ENCODE measurements at places on chromosomes 7 and 10.
A peak's percentile ranks its signal among the peaks of the same experiment; 100 is the strongest.

DNA sequence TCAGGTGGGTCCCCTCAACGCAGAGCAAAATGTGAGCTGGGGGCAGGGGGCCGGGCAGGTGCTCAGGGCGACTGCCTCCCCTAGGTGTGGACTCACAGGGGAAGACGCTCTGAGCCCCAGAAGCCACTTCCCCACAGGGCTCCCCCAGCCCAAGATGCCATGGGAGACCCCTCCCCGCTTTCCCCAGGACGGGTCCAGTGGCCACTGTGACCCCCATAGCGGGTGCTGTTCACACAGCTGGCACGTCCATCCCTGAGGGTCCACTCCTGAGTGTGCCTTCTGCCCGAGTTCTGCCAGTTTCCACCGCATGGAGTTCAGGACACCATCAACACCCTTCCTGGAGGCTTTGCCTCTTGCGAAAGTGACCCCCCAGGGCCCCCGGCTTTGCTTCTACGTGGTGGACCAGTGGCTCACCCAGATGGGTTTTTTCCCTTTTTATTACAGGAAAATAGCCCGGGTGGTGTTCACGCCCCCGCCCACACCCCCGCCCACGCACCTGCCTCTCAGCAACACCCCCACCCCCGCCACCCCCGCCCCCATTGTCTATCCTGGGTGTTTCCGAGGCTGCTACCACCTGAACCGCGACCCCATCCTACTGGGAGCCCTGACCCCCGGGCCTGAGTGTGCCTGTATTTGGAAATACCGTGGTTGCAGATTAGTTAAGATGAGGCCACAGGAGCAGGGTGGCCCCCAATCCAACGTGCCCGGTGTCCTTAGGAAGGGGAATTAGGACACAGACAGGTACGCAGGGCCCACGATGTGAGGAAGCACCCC lies 32.0 kb downstream of the ADAP1 start:
- peak; percentile 39 for DNase-seq

GRCh38 chr7:103447073-103447960 lies 1.3 kb upstream of the SLC26A5 start:
- no peak for DNase-seq

DNA sequence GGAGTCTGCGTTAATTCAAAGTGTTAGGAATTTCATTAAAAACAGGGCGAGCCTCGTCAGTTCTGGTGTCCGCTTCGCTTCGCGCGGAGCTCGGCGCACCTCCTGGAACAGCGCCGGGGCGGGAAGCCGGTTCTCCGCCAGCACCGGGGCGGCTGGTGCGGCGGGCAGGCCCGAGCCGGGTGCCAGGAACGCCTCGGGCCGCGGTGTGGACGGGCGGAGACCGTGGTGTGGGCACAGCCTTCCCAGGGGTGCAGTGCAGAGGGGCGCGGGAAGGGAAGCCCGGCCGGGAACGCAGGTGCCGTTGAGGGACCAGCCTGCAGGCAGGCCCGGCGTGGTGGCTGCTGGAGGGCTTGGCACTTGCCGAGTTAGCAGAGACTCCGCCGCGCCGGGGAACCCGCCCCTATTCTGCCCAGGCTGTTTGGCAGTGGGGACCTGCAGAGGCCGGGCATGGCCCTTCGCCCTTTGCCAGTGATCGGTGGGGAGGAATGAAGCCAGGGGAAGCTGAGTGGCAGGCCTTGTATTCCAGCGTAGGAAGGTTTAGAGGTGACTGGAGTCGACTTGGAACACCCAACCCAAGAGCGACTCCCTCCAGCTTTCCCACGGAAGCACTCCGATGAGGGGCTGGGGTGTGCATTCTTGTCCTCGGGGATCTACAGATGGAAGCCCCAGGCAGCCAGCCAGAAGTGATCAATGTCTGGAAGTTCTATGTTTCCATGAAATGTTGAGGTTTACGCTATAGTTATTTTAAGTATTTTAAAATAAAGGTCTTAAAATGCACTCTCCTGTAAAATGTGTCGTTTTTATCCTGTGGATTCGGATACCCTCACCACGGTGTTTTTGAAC lies 945 bp upstream of the RHEB start:
- no peak for DNase-seq

- DNase-seq, result no peak
These were observed 111.3 kb upstream of the FOXP2 start for GRCh38 chr7:114303301-114303700.

DNA sequence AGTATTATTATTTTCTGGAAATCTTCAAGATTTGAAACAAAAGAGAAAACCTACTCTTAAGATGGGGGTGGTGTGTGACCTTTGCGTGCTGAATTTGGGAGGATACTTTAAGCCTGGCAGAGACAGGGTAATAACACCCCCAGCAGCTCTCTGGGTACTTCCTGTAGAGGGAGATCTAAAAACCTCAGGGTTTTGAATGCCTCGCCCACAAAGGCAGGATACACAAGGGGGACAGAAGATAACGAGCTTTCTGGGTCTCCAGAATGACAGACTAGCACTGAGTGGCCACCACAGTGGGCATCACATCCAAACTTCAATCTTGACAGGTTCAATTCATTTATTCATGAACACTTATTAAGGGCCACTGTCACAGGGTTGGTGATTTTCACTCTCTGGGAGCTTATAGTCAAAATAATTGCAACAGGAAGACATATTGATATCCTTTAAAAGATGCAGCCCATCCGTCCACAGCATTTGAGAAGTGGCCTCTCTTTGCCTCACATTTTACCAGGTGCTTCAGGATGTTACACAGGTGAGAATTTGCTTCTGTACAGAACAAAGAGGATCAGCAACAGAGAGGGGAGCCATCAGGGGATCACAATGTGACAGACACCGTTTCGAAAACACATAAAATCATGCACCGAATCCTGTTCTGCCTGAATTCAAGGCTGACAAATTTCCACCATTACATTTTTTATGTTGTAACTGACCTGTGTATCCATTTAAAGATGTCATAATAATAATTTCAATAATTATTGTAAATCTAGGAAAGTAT lies 14.3 kb downstream of the CPA1 start:
- no peak for DNase-seq

DNA sequence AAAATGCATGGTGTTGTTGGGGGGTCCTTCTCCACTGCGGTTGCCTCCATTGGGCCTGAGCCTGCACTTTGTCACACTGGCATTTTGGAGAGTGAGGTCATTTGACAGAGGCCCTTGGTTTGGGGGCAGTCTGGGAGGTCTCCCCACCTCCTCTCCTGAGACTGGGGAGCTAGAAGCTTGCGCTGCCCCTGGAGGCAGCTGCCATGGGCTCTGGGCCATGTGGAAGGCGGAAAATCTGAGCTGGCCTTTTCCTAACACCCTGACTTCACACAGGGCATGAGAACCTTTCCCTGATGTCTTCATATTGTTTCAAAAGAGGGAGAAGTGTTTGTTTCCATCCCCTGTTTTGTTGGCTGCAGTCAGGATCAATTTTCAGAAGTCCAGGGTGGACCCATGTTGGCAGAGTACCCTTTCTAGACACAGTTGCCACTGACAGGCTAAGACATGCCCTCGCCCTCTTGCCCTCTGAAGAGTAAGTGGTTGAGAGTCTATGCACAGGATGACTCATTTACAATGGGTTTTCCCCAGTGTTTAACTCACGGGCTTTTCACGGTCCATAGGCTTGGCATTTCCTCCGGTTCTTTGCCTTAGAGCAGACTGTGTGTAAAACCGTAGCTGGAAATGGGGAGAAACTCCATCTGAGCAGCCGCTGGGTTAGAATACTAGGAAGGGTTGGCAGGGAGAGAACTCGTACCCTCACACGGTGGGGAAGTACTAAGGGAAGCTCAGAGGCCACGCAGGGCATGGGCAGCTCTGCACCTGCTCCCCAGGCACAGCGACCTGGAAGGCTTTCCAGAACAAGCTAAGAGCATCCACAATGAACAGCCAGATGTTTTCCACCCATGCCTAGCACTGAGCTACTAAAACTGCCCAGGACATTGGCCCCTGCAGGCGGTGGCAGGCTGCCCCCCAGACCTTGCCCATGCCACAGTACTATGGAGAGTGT lies 655.0 kb downstream of the SDK1 start:
- DNase-seq, result no peak

DNA sequence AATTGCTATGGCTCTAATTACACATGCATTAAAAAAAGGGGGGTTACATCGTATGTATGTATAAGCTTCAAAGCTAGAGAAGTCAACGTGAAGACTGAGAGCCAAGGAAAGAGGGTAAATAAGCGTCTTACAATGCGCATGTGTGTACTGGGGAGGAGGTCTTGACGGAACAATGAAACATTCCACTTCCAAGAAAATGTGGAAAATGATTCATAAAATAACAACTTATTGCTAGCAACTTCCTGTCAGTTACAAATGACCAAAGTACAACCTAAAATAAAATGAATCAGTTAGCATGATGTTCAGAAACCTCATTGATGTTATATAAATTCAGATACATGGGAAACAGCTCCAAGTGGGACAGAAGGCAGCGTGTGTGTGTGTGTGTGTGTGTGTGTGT lies 104.1 kb upstream of the RHEB start:
- DNase-seq, result no peak

GRCh38 chr10:73552819-73553715 lies 38.1 kb downstream of the USP54 start:
- no peak for DNase-seq

GRCh38 chr7:41222746-41223145 lies 480.1 kb downstream of the INHBA start:
- no peak for DNase-seq

- DNase-seq, result no peak
These were observed 737.0 kb downstream of the LRMDA start for GRCh38 chr10:76168437-76168836.

Measured in activated CD8-positive, alpha-beta memory T cell treated with anti-CD3 and anti-CD28 coated beads for 1 hour (primary cell).